ENCODE measurements at places on chromosomes 12 and 14.

DNA sequence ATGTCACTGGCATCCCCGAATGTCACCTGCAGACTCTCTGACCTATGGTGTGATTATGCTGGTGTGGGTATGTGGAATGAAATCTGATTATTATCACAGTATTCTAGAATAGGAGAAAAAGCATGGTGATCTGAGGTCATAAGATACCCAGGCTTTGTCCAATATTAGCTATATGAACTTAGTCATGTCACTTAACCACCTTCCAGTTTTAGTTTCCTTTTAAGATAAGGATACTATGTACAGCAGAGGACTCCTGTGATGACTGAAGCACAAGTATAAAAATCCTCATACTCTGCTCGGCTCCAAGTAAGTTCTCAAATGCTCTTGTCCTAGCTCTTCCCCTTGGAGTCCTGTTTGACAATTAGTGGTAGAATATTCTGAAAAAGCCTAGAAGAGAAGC is 2.8 kb downstream of the GNS start:
- H3K4me1 ChIP-seq: peaks cover 10% of the 10 kb centered on the region
- H3K36me3 ChIP-seq: no peaks in the 10 kb centered on the region
- H3K4me3 ChIP-seq: no peak overlapping the region

GRCh38 chr12:109818905-109819500 is 14.2 kb downstream of the TRPV4 start:
- no peak overlapping the region for H3K4me3 ChIP-seq
- peaks cover 4% of the 10 kb centered on the region for H3K27me3 ChIP-seq
- no peaks in the 10 kb centered on the region for H3K4me1 ChIP-seq
- no peak for DNase-seq

GRCh38 chr12:49933796-49934195 is 16.7 kb upstream of the AQP2 start:
- no peak overlapping the region for H3K4me3 ChIP-seq
- no peak for DNase-seq
- H3K36me3 ChIP-seq: no peaks in the 10 kb centered on the region
- H3K27ac ChIP-seq: no peak overlapping the region
- no peaks in the 10 kb centered on the region for H3K27me3 ChIP-seq

DNA sequence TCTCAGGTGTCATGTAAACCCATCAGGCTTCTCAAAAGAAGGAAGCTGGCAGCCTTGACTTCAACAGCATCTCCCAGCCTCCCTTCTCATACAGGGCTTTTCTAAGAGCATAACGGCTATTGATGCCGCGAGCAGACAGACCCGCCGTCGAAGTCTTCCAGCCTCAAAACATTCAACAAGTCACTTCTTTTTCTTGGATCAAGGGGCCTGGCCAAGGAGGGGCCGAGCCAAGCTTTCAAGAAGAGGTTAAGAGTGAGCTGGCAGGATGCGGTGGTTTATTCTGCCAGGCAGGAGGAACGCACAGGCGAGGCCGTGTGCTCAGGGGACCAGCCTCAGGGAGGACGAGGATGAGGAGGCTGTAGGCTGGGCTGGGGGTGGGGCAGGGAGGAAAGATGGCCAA is 102.9 kb upstream of the RFLNA start:
- peaks cover 7% of the 10 kb centered on the region for H3K4me1 ChIP-seq
- no peak overlapping the region for H3K27ac ChIP-seq
- no peaks in the 10 kb centered on the region for H3K36me3 ChIP-seq

GRCh38 chr12:3700861-3701260 is 52.0 kb downstream of the CRACR2A start:
- H3K27me3 ChIP-seq: no peaks in the 10 kb centered on the region

- no peaks in the 10 kb centered on the region for H3K36me3 ChIP-seq
- no peak for DNase-seq
- no peak overlapping the region for H3K27ac ChIP-seq
- H3K4me3 ChIP-seq: no peak overlapping the region
- no peaks in the 10 kb centered on the region for H3K27me3 ChIP-seq
Measured at GRCh38 chr14:89221109-89221810, 195.8 kb downstream of the FOXN3 start.
